ENCODE measurements at places on chromosomes 1 and 21. TPM values are rescaled to one million over a fixed set of nuclear protein-coding genes. Genes with fewer than 3 reads are reported as not detected.
A peak's percentile ranks its signal among the peaks of the same experiment; 100 is the strongest.

The FCAMR gene
- total RNA-seq = not detected

The AQP10 gene
- 0.83 TPM for total RNA-seq

The EDARADD gene
- total RNA-seq = 1.7 TPM

The MAEL gene
- 2.5 TPM for total RNA-seq

The OR2T34 gene
- total RNA-seq = not detected

The C1orf210 gene
- not detected for total RNA-seq

- no peak overlapping the region for H3K27ac ChIP-seq
- H3K4me1 ChIP-seq = no peaks in the 10 kb centered on the region
- no peak for DNase-seq
- H3K27me3 ChIP-seq = peaks cover 5% of the 10 kb centered on the region
- H3K36me3 ChIP-seq = no peaks in the 10 kb centered on the region
These were observed 27.0 kb upstream of the REG4 start for GRCh38 chr1:119838236-119838635.

- H3K36me3 ChIP-seq = no peaks in the 10 kb centered on the region
- no peak for DNase-seq
- H3K4me3 ChIP-seq = no peak overlapping the region
- H3K4me1 ChIP-seq = no peaks in the 10 kb centered on the region
- H3K27ac ChIP-seq = no peak overlapping the region
These were observed 313.5 kb downstream of the ZNF326 start for GRCh38 chr1:90308421-90308820.

DNA sequence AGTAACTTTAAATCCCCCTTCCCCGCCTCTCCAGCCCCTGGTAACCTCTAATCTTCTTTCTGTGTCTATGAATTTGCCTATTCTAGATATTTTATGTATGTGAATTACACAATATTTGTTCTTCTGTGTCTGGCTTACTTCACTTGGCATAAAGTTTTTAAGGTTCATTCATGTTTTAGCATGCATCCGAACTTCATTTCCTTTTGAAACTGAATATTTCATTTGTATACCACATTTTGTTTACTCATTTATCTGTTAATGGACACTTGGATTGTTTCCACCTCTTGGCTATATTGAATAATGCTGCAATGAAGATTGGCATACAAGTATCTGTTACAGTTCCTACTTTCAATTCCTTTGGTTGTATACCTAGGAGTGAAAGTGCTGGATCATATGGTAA is 205.3 kb downstream of the TM2D1 start:
- DNase-seq = no peak
- no peak overlapping the region for H3K4me3 ChIP-seq
- no peaks in the 10 kb centered on the region for H3K36me3 ChIP-seq

GRCh38 chr1:31259746-31260145 is 20.1 kb upstream of the NKAIN1 start:
- no peak overlapping the region for H3K4me3 ChIP-seq
- no peak for DNase-seq
- no peaks in the 10 kb centered on the region for H3K4me1 ChIP-seq
- H3K27me3 ChIP-seq = no peaks in the 10 kb centered on the region
- no peak overlapping the region for H3K27ac ChIP-seq

DNA sequence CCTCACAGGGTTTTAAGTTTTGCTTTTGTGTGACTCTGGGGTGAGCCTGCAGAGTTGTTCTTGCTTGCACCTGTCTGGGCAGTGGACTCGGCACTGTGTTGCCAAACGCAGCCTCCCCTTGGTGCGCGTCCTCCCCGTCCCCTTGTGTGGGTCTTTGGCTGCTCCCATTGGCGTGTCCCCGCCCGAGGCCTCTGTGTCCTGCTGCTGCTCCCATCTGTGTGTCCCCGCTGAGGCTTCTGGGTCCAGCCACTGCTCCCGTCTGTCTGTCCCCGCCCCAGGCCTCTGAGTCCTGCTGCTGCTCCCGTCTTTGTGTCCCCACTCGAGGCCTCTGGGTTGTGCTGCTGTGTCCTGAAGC is 62.8 kb downstream of the PCNT start:
- no peaks in the 10 kb centered on the region for H3K36me3 ChIP-seq
- H3K27ac ChIP-seq = no peak overlapping the region
- H3K4me3 ChIP-seq = no peak overlapping the region
- H3K27me3 ChIP-seq = no peaks in the 10 kb centered on the region

DNA sequence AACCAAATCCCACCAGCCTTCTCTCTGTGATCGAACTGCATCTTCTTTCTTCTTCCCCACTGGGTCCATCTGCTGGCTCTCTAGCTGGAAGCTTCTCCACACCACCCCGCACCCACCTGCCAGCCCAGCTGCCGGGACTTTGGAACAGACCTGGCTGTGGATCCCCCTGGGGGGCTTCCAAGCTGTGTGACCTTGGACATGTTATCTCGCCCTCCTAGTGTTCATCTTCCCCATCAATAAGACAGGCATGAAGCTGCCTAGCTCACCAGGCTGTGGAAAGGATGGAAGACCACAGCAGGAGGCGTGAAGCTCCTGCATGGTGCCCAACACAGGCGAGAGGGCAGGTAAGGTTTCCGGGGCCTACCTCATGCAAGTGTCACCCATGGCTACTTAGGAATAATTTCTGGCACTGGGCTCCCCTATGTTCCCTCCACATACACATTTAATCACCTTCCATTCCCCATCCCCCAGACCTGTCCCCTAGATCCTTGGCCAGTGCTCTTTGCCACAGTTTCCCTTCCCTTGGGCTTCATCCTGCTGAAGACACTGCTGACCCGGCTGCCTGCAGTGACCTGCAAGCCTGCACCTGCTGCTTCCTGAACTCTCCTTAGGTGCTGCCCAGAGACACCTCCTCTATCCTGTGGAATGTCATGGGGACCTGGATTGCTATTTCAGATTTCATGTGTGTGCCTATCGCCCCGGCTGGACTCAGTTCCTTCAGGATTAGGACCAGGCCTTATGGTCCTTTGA is 13.2 kb upstream of the C2CD2 start:
- H3K36me3 ChIP-seq = no peaks in the 10 kb centered on the region
- no peak overlapping the region for H3K27ac ChIP-seq
- DNase-seq = no peak
- H3K27me3 ChIP-seq = peaks cover 7% of the 10 kb centered on the region
- H3K4me3 ChIP-seq = no peak overlapping the region

DNA sequence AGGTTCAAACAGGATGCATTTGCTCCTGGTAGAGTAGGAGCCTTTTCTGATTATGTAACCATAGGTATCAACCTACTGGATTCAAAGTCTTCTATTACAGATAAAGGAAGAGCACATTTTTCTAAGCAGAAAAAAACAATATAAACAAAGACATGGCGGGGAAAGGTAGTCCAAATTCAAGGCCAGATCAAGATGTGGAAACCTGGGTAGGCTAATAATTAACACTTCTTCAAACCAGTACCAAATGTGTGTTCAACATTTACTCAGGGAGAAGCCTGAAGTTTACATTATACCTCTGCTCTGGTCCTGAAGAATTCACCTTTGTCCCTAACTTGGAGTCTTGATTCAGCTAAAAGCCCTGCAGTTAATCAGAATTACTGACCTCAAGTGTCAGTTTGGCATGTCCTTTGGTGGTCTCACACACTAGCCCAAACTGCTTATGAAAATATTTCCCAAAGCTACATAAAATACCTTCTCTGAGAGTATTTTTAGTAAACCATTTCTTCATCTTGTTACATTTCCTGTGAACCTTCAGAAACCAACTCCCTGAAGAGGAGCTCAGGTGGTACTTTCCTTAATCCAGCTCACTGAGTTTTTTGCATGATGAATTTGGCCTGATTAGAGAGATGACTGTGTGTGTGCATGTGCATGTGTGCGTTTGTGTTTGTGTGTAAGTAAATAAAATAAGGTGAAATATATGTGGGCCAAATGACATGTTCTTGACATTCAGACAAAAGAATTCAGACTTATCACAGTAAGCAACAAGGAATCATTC is 70.2 kb downstream of the TOR3A start:
- DNase-seq = no peak
- H3K27ac ChIP-seq = peak overlapping the region; percentile 28
- no peak overlapping the region for H3K4me3 ChIP-seq
- peaks cover 6% of the 10 kb centered on the region for H3K36me3 ChIP-seq
- no peaks in the 10 kb centered on the region for H3K27me3 ChIP-seq

DNA sequence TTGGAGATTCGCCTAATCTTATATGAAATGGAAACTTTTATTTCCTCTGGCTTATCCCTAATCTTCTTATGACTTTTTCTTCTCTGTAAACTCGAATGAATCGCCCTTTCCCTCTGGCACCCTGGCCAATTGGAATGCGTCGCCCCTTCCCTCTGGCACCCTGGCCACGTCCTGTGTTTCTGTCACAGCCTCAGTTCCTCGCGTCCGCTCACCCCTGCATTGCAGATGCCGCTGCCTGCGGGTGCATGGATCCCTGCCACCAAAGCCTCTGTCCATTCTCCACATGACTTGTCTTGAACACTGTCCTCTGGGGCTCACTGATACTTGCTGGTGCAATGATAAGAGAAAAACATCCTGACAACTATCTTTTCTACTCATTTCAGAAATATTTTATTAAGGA is 104.6 kb downstream of the ADARB1 start:
- H3K36me3 ChIP-seq = peaks cover 86% of the 10 kb centered on the region
- H3K4me3 ChIP-seq = no peak overlapping the region
- no peak for DNase-seq
- H3K27ac ChIP-seq = no peak overlapping the region

- H3K36me3 ChIP-seq = no peaks in the 10 kb centered on the region
- DNase-seq = no peak
- H3K4me1 ChIP-seq = no peaks in the 10 kb centered on the region
- no peak overlapping the region for H3K27ac ChIP-seq
- H3K27me3 ChIP-seq = no peaks in the 10 kb centered on the region
These were observed 25.3 kb upstream of the TTF2 start for GRCh38 chr1:117034791-117035290.

GRCh38 chr1:35111106-35111505 is 31.9 kb downstream of the ZMYM1 start:
- no peaks in the 10 kb centered on the region for H3K36me3 ChIP-seq
- H3K27me3 ChIP-seq = no peaks in the 10 kb centered on the region
- H3K4me3 ChIP-seq = no peak overlapping the region
- no peak overlapping the region for H3K27ac ChIP-seq
- no peaks in the 10 kb centered on the region for H3K4me1 ChIP-seq

DNA sequence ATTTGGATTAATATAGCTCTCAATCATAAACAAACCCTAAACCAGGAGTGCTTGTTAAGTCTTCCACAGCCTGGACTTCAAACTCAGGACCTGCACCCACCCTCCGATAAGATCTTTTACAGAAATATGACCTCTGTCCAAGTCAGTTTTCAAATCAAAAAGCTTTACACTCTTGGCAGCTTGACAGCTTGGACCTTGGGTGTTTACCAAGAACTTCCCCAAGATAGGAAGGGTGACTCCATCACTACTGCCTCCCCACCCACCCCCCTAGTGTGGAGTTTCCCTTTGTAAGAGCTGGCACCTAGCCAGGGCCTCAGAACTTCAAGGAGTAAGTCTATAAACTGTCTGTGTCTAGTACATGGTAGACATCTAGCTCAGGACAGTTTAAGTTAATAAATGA is 9.6 kb downstream of the BCAR3 start:
- DNase-seq = peak; percentile 88
- peaks cover 92% of the 10 kb centered on the region for H3K4me1 ChIP-seq
- H3K36me3 ChIP-seq = peaks cover 24% of the 10 kb centered on the region
- H3K27ac ChIP-seq = no peak overlapping the region

GRCh38 chr1:161439280-161440232 is 65.7 kb upstream of the FCGR2A start:
- H3K36me3 ChIP-seq = no peaks in the 10 kb centered on the region
- peaks cover 41% of the 10 kb centered on the region for H3K27me3 ChIP-seq
- peak overlapping the region; percentile 66 for H3K4me3 ChIP-seq
- no peak overlapping the region for H3K27ac ChIP-seq

- H3K27me3 ChIP-seq = no peaks in the 10 kb centered on the region
- H3K4me3 ChIP-seq = no peak overlapping the region
- H3K36me3 ChIP-seq = no peaks in the 10 kb centered on the region
- H3K4me1 ChIP-seq = no peaks in the 10 kb centered on the region
These were observed 50.7 kb upstream of the PDE4B start for GRCh38 chr1:65741993-65742392.

GRCh38 chr1:215529111-215529510 is 38.0 kb upstream of the KCTD3 start:
- H3K36me3 ChIP-seq = no peaks in the 10 kb centered on the region
- peaks cover 3% of the 10 kb centered on the region for H3K27me3 ChIP-seq
- H3K4me1 ChIP-seq = no peaks in the 10 kb centered on the region
- DNase-seq = no peak

- no peaks in the 10 kb centered on the region for H3K36me3 ChIP-seq
- H3K4me1 ChIP-seq = no peaks in the 10 kb centered on the region
- DNase-seq = no peak
- no peaks in the 10 kb centered on the region for H3K27me3 ChIP-seq
- no peak overlapping the region for H3K4me3 ChIP-seq
These were observed 391.5 kb upstream of the ADGRL2 start for GRCh38 chr1:81409262-81409661.

- H3K27me3 ChIP-seq = no peaks in the 10 kb centered on the region
- DNase-seq = no peak
- H3K4me1 ChIP-seq = no peaks in the 10 kb centered on the region
- no peaks in the 10 kb centered on the region for H3K36me3 ChIP-seq
These were observed 94.0 kb downstream of the IFI44 start for GRCh38 chr1:78743626-78744025.

- no peak for DNase-seq
- peaks cover 9% of the 10 kb centered on the region for H3K36me3 ChIP-seq
- H3K4me3 ChIP-seq = no peak overlapping the region
- no peak overlapping the region for H3K27ac ChIP-seq
- H3K4me1 ChIP-seq = no peaks in the 10 kb centered on the region
- no peaks in the 10 kb centered on the region for H3K27me3 ChIP-seq
These were observed 22.4 kb upstream of the TGFB2 start for GRCh38 chr1:218322762-218323161.

Measured in heart right ventricle (tissue), 16 donors.